ENCODE measurements at places on chromosomes 2 and 18.
A peak's percentile ranks its signal among the peaks of the same experiment; 100 is the strongest.

DNA sequence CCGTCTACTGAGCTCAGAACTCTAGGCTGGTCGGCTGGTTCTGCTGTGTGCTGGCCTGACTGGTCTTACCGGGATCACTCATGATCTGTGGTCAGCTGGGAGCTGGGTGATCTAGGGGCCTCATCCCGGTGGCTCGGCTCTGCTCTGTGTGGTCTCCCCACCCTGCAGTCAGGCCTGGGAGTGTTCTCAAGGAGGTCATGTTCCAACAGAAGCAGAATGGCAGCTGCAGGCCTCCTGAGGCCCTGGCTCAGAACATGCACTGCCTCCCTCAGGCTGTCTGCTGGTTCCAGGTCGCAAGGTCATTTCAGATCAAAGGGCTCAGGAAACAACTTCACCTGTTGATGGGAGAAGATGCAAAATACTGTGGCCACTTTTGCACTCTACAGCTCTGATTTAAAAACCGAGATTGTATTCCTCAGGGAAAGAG lies 81.1 kb upstream of the RFX8 start:
- DNase-seq, result no peak

DNA sequence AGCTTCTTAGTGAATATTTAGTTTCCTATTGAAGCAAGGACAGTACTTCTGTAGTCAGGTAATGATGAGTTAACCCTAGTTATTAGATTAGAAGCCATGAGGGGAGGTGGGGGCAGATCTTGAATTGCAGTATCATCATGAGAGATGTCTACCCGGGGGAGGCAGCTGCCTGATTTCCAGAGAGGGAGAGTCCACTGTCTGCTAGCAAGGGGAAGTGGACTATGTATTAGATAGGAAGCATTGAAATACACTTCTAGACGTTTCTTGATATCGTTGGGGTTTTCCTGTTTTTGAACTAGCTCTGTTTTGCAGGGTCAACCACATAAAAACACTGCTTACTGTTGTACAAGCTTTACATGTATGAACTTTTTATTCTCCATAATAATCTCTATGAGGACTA lies 38.8 kb downstream of the APLF start:
- no peak for DNase-seq

GRCh38 chr2:149019768-149020167 lies 18.7 kb upstream of the LYPD6B start:
- peak; percentile 41 for DNase-seq

DNA sequence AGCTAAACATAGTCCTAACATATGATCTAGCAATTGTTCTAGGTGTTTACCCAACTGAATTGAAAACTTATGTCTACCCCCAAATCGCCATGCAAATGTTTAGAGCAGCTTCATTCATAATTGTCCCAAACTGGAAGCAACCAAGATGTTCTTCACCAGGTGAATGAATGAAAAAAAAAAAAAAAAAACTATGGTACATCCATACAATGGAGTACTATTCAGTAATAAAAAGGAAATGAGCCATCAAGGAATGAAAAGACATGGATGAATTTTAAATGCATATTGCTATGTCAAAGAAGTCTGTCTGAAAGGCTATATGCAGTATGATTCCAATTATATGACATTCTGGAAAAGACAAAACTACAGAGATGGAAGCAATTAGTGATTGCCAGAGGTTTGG lies 98.6 kb upstream of the ITPRID2 start:
- DNase-seq, result no peak

- DNase-seq, result no peak
Measured at GRCh38 chr18:53531896-53532295, 692.6 kb downstream of the MBD2 start.

GRCh38 chr2:183948861-183949260 lies 649.5 kb upstream of the ZNF804A start:
- no peak for DNase-seq

DNA sequence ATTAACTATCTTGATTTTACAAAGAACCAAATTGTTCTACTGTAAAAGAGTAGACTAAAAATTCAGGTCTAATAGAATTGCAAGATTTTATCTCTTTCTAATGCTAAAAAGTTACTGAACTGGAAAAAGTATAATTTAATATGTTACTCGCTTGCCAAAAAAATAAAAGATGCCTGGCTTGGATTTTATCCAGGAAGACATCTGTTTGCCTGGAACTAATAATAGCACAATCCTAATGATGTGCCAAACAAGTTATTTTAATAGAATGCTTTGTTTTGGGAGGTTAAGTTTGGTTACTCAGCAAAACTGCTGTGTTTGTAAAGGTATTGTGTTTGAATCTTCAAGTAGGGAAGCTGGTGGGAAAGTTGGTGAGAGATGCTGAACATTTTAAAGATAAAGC lies 19.4 kb upstream of the ZSWIM2 start:
- no peak for DNase-seq

DNA sequence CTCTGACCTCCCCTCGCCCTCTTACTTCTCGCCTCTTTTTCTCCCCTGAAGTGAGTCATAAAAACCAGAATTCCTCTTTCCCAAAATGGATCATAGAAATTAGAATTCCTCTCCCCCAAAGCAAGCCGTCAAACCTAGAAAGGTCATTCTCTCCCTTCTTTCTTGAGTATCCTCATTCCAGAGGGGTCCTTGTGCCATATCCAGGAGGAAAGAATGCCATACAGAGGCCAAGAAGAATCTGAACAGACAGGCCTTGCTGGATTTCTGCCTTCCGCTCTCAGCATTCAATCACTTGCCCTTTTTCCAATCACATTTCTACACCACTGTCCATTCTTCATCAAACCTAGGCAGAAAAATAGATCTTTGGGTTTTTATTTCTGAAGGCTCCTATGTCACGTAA lies 31.1 kb upstream of the MAPK4 start:
- DNase-seq, result no peak

DNA sequence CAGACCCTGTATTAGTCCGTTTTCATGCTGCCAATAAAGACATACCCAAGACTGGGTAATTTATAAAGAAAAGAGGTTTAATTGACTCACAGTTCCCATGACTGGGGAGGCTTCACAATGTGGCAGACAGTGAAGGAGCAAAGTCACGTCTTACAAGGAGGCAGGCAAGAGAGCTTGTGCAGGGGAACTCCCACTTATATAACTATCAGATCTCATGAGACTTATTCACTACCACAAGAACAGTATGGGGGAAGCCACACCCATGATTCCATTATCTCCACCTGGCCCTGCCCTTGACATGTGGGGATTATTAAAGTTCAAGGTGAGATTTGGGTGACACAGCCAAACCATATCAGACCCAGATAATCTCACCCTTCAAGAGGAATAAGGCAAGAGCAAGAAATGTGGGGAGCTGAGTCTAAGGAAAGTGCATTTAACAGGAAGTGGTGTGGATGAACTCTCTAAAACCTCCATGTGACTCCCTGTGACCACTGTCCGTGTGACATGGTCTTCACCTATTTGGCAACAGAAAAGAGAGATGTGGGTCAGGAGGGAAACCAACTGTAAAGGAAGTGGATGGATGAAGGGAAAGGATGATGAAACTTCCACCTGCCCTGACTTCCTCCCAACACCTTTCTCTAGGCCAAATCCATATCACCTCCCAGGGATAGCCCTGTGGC lies 110.6 kb downstream of the ATL2 start:
- DNase-seq, result no peak

GRCh38 chr2:219252900-219253752 lies at the start of gene TUBA4B:
Gene TUBA4B, plus strand, starts transcription at chr2:219253243. Its CDS starts 165 bp downstream, at chr2:219253408.
- peak; percentile 50 for DNase-seq

DNA sequence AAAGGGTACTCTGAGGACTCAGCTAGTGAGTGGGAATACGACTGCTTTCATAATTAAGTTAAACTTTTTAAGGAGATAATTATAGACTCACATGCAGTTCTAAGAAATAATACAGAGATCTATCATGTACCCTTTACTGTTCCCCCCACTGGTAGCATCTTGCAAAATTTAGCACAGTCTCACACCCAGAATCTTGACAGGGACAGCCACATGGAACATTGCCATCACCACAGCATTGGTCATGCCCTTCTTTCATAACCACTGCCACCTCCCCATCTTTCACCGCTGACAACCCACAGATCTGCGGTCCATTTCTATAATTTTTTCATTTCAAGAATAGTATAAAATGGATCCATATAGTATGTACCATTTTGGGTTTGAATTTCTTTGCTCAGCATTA lies 37.8 kb downstream of the ARHGEF4 start:
- DNase-seq, result no peak

DNA sequence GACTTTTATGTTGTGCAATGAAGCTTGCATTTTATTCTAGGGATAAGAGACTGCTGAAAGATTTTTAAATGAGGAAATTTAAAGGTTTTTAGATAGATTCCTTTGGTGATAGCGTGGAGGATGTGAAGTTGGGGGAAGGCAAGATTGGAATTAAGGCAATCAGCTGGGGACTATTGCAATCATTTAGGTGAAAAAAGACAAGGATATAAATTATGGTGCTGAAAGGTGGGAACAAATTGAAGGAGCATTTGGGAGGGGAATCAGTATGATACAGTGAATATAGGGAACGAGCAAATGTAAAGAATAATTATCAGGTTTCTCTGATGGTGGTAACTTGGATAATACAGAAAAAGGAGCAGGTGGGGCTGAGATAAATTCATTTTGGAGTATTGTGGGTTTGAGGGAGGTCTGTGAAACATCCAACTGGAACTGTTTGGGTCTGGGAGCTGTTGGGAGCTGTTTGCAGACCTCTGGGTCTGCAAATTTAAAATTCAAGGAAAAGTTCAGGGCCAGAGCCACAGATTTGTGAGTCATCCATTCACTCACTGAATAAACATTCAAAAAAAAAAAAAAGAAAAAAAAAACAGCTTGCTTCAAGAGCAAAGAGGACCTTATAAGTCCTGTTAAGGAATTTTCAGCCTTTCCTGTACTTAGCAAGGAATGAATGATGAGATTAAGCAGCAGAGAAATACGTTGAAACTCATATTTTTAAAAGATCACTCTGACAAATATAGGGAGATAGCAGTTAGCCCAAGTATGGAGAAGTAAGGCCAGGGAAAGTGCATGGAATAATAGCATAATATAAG lies 257.5 kb upstream of the FN1 start:
- no peak for DNase-seq

GRCh38 chr2:204131621-204132020 lies 195.1 kb downstream of the ICOS start:
- no peak for DNase-seq

DNA sequence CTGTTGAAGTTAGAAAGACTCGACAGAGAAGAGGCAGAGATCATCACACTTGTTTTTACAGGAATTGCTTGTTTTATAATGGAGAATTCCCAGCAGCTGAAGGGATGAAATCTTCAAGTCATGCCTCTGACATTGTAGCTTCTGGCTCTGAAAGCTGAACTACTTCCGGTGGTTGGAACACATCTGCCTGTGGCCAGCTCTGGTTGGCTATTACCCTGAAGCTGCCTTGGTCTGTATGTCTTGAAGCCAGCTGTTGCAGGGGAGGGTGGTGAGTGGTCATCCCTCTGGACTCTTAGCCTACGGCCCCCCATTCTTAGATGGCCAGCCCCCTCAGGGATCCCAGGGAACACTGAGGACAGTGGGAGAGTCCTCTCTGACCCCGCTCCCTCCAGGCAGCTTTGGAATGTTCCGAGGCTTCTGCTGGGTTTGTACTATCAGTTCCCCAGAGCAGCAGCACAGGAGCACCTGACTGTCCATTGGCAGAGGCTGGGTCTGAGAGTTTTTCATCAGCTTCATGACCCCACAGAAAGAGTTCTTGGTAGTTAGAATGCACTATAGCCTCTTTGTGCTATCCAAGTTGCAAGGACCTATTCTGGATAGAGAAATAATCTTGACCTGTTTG lies 87.4 kb upstream of the CAPN13 start:
- no peak for DNase-seq

All from head of caudate nucleus (tissue), 42 donors.